Cerebellar cortex (tissue), 1 donor: ENCODE measurements at places on chromosomes 3 and 15.

- DNase-seq: no peak
These were observed 103.5 kb downstream of the SEMA6D start for GRCh38 chr15:47820747-47821319.

DNA sequence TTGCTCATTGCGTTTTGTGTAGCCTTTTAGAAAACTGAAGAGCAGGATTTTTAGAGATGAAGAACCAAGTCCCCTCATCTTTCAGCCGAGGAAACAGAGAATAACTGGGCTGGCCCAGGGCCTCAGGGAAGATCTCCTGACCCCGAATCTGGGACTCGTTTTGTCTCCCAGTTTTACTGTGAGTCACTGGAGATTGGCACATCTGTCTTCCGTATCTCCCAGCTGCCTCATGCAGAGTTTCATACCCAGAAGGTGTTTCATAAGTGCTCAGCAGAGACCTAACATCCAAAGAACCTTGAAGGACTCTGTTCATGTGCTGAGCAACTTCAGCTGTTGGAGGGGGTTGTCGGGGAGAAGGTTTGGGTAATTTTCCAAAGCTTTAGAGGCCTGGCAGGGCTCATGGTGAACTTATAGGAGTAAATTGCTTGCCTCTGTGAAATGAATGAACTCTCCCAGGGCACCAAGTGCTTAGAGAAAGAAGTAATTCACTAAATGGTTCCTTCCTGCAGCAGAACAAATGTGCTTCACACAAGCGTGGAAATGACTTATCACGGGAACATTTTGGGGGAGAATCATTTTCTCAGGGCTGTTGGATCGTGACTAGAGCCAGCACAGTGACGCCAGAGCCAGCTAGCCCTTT, 121.4 kb downstream of the FAM43A start:
- DNase-seq: no peak

DNA sequence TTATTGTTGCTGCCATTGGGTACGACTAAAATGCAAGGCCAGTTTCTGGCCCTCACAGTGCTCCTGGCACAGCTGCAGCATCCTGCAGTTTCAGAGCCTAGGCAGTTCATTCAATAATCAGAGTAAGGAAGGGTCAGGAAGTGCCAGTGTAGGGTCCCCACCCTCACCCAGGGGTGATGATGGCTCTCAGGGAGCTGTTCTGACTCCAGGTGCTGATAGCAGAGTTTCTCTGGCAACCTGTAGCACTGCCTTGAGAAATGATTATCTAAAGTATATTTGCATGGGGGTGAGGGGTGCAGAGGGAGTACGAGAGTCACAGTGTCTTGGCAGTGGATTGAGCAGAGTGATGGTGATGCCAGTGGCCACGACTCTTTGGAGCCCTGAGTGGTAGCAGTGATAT, 15.5 kb upstream of the IL16 start:
- no peak for DNase-seq

DNA sequence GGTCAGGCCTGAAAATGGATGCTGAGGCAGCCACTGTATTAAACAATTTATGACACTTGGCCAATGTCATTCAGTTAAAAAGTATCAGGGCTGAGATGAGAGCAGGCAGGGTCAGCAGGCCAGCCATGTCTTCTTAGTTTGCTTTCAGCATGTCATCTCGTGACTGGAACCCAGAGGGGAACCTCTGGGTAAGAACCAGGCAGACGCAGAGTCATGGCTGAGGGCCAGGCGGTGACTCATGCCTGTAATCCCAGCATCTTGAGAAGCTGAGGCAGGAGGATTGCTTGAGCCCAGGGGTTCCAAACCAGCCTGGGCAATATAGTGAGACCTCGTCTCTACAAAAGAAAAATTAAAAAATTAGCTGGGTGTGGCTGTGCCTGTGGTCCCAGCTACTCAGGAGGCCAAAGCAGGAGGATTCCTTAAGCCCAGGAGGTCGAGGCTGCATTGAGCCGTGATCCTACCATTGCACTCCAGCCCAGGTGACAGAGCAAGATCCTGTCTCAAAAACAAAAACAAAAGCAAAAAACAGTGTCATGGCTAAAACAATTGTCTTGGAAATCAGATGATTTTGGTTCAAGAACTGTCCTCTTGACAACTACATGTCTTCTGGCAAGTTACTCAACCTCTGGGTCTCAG, 11.7 kb downstream of the BCL2L10 start:
- no peak for DNase-seq

- no peak for DNase-seq
These were observed 26.3 kb downstream of the KPNA1 start for GRCh38 chr3:122488262-122488973.

DNA sequence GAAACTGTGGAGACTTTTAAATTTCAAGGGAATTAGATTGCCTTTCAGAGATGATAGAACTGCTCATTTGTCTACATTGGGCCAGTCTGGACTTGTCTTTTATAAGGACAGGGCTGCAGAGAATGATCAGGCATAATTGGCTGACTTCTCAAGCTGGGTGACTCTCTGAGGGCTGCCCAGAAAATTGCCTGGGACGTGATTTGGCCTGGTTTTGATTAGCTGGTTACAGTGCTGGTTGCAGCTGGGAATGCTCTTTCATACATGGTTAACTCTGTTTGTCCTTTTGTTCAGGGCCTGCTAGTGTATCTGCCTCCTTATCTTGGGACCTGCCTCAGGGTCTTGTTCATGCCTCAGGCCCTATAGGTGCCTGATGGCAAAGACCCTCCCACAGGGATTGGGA, 245.6 kb downstream of the CLSTN2 start:
- no peak for DNase-seq
